Stimulated activated CD4-positive, alpha-beta T cell treated with anti-CD3 and anti-CD28 coated beads, TNF-alpha, amount 100 ng/mL, for 1 hour (primary cell): ENCODE measurements at places on chromosomes 5 and 9.

GRCh38 chr5:113273948-113274347, 160.8 kb downstream of the TSSK1B start:
- no peak for DNase-seq

DNA sequence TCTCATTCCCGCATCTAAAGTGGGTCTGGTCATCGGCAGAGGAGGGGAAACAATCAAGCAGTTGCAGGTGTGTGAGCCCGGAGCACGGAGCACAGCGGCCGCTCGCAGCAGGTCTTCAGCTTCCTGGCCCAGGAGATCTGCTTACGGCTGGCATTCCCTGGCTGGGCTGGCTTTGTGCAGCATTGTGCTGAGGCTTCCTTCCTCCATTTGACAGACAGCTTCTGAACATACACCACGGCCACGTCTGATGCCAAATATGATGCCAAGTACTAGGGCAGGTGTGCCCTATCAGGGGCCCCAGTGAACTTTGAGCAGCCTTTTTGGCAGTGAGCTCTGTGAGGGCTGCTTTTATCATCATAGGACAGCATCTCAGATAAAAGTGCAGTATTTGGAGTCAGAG, 37.1 kb downstream of the FUBP3 start:
- DNase-seq = no peak

GRCh38 chr9:135051316-135052038, 36.0 kb upstream of the OLFM1 start:
- no peak for DNase-seq

- no peak for DNase-seq
Measured at GRCh38 chr9:132069046-132069898, 10.4 kb downstream of the MED27 start.

GRCh38 chr5:103389846-103390245, 131.3 kb downstream of the MACIR start:
- no peak for DNase-seq

DNA sequence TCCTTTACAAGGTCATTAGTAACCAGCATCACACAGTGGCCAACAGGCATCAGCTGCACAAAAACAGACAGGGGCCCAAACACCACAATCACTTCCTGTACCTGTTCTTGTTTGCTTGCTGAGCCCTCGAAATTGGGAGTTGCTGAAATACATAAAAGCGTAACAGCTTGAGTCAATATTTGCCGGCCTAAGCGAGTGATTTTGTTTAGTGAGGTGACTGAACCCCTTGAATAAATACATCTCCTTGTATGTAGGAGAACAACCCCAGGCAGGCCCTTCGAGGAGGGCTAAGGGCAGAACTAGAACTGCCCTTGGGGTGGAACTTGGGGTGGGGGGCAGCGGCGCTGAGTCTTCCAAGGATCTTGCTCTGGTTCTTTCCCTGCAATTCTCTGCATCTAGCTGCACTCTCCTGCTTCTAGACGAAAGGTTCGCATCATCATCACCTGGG, 502.5 kb downstream of the RASEF start:
- no peak for DNase-seq

DNA sequence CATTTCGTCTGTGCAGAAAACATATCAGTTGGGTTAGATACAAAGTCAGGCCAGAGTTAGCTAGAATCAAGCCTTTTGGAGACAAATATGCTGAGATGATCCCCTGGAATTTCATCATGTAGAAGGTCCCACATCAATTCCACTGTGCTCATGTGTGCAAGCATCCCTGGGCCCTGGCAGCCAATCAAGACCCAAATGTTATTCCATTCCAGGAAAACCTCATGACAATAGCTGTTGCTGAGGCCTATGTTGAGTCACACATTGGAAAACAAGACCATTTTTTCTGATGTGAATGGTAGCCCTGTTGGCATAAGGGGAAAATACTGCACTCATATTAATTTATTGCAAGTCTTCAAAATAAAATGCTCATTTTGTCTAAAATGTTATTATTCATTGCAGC, 11.5 kb downstream of the SPOCK1 start:
- DNase-seq = no peak

DNA sequence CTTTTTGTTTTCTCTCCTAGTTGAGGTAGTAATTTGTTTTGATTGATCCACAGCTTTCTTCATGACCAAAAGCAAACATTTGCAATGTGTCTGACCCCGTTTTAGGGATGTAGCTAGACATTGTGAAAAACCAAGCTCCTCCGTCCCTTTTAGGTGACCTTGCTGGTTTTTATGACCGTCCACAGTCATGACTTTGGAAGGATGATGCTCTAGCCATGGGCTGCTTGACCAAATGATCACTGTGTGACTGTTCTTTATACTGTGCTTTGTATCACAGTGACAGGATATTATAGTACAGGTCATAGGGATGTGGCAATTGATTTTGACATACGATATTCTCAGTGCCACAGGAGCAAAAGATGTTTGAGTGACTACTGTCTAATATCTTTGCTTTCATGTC, 54.4 kb downstream of the KCNN2 start:
- no peak for DNase-seq

DNA sequence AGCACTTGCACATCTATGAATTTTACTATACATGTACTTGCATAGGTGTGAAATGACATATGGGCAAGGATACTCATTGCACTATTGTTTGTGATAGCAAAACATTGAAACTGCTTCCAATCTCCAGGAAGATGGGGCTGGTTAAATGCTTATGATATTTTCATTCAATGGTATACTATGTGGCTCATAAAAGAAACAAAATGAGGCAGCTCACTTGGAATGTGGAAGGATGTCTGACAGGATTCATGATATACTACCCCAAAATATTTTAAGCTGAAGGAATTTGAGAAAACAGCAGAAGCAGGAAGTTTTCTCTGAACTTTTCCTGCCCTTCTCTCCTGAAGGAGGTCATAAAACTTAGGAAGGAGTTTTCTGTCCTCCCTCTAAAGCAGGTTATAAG, 99.6 kb upstream of the CAST start:
- DNase-seq = no peak

- no peak for DNase-seq
Measured at GRCh38 chr5:55923177-55923771, 71.5 kb downstream of the IL6ST start.

- DNase-seq = no peak
Measured at GRCh38 chr5:108898257-108898656, 150.6 kb downstream of the FER start.

DNA sequence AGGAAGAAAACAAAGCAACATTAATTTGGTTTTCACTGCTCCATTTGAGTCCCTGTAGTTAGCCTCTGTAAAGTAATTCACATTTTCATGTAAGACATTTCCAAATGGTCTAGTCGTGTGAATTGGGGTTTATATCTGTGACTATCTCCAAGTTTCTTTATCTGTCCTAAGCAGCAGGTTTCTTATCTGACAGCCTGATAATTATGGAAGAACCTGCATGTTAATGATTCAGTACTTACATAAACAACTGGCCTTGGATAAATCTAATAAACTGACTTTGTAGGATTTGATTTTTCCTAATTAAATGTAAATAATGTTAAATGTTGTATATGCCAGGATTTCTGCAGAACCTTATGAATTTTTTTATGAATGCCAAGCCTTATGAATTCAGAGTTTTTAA, 964.9 kb downstream of the NR2F1-AS1 start:
- no peak for DNase-seq

- DNase-seq = no peak
Measured at GRCh38 chr5:63700241-63700640, 262.0 kb downstream of the HTR1A start.

GRCh38 chr5:107381189-107381856, 289.4 kb downstream of the EFNA5 start:
- no peak for DNase-seq

DNA sequence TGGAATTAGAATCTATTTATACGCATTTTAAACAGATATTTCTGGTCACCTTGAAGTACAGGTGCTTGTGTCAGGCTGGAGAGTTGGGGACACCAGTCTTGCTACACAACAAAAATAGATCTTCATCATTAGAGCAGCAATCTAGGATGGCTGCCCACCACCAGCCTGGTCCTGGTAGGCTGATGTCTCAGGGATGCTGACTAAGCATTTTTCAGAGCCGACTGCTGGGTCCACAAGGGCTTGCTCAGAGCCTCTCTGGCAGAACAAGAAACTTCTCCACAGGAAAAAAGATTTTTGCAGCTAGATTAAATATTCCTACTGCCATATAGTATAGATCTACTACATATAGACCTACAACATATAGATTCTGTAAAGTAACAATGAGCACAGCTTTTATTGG, 12.0 kb upstream of the FAM81B start:
- DNase-seq = no peak

DNA sequence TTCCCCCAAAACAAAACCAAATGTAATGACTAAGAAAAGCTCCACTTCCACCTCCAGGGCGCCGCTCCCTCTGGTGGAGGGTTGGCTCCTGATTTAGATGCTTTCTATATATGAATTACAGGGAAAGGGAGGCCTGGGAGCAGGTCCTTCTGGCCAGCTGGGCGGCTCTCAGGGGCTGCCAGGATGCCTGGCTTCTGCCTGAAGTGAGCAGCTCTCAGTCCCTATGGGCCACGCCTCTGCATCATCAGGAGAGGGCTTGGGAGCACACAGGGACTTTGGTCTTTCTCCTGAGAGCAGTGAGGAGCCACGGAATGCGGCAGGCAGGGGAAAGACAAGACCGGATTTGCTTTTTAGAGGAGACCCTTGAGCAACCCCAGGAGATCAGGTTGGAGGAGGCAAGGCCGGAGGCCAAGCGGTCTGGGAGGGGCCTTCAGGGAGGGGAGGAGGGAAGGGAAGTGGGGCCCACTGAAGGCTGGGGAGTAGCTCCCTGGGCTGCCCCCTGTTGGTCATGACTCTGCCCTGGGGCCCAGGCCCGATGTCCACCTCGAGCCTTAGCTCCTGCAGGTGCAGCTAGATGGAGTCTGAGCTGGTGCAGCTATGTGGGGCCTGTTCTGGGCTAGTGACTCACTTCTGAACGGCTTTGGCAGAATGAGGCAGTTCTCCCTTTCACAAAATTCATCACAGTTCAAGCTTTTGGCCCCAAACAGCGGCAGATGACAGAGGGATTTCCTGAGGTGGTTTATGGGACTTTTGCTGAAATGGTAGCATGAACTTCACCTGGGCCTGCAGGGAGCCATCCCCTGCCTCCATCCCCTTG, 11.3 kb upstream of the GRHPR start:
- no peak for DNase-seq

DNA sequence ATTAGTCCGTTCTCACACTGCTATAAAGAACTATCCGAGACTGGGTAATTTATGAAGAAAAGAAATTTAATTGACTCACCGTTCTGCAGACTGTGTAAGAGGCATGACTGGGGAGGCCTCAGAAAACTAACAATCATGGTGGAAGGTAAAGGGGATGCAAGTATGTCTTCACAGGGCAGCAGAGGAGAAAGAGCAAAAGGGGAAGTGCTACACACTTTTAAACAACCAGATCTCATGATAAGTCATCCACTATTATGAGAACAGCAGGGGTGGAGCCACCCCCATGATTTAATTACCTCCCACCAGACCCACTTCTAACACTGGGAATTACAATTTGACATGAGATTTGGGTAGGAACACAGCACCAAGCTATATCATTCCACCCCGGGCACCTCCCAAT, 26.6 kb downstream of the FST start:
- DNase-seq = no peak

GRCh38 chr9:22214021-22214420, 204.9 kb upstream of the CDKN2B start:
- no peak for DNase-seq

GRCh38 chr5:78628270-78628992, 20.1 kb downstream of the LHFPL2 start:
- DNase-seq = no peak
